Dorsolateral prefrontal cortex (tissue), 122 donors: ENCODE measurements at places on chromosomes 1 and 21. TPM values are rescaled to one million over a fixed set of nuclear protein-coding genes. Genes with fewer than 3 reads are reported as not detected.

RXRG gene
- total RNA-seq, result 8.1 TPM

RGS1 gene
- total RNA-seq, result 12.7 TPM

TNFRSF9 gene
- total RNA-seq, result not detected

PGLYRP4 gene
- not detected for total RNA-seq

TMEM61 gene
- 0.60 TPM for total RNA-seq
